Smooth muscle cell of trachea (primary cell): ENCODE measurements at places on chromosomes 13 and 19. TPM values are rescaled to one million over a fixed set of nuclear protein-coding genes. Genes with fewer than 3 reads are reported as not detected.

The C5AR1 gene
- 0.17 TPM in 1 of 2 replicates, not detected in the other for total RNA-seq

The ZSCAN18 gene
- 56.6 and 92.3 TPM in 2 replicates for total RNA-seq

The CXCL17 gene
- not detected in 2 replicates for total RNA-seq

The UBE2L5 gene
- total RNA-seq: 0.17 TPM in 1 of 2 replicates, not detected in the other

The SSC5D gene
- 14.4 and 47.6 TPM in 2 replicates for total RNA-seq

The MRI1 gene
- total RNA-seq: 44.2 and 56.0 TPM in 2 replicates

The DNAJC15 gene
- total RNA-seq: 16.4 and 18.5 TPM in 2 replicates
